ENCODE measurements at places on chromosomes 2 and 18.

DNA sequence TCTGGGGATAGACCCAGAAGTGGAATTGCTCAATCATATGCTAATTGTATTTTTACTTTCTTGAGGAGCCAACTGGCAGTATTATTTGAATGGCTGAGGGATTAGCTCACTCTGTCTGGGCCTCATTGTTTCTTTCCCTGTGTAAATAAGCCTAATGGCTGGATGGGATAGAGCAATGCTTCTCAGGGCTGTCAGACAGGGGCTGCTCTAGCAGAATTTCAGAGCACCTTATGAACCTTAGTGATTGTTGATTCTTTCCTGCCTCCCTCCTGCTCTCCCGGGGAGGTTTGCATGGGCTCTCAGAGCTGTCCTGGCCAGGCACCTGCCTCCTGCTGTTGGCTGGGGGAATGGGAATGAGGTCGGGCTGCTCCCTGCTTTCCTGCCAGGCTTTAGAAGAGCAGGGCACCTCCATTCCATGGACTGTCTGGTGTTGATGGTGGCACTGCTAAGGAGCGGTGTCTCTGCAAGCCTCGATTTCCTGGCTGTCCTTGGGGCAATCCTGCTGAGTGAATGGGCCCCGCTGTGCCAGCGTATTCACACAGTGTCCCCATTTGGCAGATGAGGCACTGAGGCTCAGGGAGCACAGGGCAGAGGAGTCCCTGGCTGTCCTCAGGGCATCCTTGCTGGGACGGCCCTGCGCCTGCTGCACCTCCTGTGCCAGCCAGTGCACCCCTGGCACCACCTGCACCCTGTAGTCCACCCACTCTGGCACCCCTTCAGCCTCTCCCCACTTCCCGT, 468.2 kb upstream of the HS6ST1 start:
- no peak for DNase-seq

GRCh38 chr2:165414187-165414586, 55.3 kb upstream of the CSRNP3 start:
- no peak for DNase-seq

DNA sequence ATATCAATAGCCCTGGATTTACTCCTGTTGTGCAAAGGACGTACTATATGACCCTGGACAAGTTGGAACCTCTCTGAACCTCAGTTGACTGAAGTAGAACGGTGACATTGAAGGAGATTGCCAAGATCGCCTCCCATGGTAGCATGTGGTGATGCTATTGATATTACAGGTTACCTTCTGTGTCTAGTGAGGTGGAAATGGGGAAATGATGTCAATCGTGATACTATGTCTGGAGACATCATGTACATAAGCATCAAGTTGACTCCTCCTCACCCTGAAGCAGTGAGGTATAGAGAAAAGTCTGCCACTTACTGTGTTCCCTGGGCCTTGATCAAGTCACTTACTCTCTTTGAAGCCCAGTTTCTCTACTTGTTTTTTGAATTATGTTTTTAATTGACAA, 93.9 kb downstream of the KLF7 start:
- no peak for DNase-seq

- no peak for DNase-seq
Observed at GRCh38 chr18:35139517-35139916, 98.3 kb downstream of the MAPRE2 start.

GRCh38 chr18:44588508-44588907, 92.2 kb upstream of the SETBP1 start:
- DNase-seq = no peak

GRCh38 chr2:174546519-174547506, 50.8 kb downstream of the WIPF1 start:
- peak; percentile 69 for DNase-seq

DNA sequence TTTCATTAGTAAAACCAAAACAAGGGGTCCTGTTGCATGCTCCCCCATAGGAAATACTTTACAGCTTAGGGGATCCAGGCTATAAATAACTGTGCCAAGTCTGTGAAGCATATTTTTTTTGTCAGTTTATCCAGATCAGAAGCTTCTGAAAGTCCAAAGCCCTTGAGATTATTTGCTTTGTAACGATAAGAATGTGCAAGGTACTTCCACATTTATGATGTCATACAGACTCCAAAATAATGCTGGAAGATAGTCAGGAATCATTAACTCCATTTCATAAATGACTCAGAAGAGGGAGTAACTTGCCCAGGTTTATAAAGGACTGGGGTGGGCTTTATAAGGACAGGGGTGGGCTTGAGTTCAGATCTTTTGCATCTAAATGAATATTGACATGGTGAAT, 29.3 kb downstream of the RDH14 start:
- no peak for DNase-seq

DNA sequence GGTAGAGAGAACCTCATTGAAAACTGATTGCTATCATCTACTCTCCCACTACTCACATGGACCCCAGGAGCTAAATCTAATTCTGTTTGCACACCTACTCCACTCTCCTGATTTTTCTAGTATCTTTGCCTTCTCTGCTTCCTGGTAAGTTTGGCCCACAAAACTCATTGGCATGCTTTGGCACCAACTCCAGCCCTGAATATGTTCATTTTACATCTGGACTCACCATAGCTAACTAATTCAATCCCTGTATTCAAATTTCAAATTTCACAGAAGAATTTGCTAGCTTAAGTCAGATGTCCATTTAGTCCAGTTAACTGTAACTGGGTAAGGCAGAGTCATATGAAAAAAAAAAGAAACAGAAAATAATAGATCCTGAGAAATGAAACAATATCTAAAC, 442.1 kb downstream of the SUCLG1 start:
- DNase-seq = no peak

GRCh38 chr2:199310771-199311585, 146.8 kb downstream of the SATB2 start:
- DNase-seq = no peak

DNA sequence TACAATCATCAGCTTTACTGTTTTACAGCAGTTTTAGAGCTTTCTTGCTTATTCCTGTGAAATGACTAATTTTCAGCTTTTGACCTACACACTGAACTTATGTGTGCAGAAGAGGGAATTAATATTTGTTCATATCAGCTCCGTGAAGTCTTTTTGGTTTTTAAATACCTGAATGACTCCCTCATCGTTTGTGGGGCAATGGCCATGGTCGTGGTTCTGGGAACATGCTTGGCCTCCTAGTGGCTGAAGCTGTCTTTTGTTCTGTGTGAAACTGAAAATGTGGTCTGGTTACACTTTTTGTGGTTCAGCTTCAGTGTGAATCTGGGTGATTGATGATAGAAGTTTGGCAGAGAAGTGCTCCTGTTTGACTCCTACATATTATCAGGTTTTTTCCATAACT, 408.1 kb downstream of the THSD7B start:
- DNase-seq = no peak

DNA sequence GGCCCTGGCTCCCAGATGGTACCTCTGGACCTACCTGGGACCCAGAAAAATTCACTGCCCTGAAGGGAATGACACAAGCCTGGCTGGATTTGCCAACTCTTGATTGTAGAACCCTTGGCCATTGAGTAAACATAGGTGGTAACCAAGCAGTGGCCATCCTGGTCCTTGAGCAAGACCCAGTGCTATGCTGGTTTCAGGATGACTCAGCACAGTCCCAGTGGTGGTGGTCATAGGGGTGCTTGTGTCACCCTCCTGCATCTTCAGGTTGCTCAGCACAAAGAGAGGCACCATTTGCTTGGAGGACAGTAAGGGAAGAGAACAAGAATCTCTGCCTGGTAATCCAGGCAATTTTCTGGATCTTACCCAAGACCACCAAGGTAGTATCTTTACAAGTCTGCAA, 52.9 kb downstream of the UPP2 start:
- no peak for DNase-seq

GRCh38 chr2:55232863-55233657, 572 bp downstream of the RPS27A start:
- DNase-seq = peak; percentile 55

GRCh38 chr2:202763916-202764315, 107.7 kb downstream of the ICA1L start:
- DNase-seq = no peak

DNA sequence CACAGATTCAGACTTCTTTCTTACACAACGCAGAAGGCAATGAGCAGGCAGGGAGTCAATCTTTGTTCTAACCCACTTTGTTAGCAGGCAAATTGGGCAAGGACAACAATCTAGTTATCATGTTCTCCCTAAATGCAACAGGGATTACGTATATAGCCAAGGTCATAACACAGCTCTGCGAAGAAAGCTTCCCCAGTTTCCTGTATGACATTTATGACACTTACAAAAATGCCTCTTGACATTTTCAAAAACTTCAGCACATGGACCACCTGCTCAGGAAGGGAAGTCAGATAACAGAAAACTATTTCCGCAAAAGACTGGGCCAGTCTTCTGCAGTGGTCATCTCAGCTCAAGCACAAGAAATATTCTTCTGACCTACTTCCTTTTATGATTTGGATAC, 106.1 kb downstream of the IRS1 start:
- DNase-seq = no peak

- DNase-seq = no peak
Observed at GRCh38 chr2:99857867-99858444, 284.4 kb downstream of the AFF3 start.

DNA sequence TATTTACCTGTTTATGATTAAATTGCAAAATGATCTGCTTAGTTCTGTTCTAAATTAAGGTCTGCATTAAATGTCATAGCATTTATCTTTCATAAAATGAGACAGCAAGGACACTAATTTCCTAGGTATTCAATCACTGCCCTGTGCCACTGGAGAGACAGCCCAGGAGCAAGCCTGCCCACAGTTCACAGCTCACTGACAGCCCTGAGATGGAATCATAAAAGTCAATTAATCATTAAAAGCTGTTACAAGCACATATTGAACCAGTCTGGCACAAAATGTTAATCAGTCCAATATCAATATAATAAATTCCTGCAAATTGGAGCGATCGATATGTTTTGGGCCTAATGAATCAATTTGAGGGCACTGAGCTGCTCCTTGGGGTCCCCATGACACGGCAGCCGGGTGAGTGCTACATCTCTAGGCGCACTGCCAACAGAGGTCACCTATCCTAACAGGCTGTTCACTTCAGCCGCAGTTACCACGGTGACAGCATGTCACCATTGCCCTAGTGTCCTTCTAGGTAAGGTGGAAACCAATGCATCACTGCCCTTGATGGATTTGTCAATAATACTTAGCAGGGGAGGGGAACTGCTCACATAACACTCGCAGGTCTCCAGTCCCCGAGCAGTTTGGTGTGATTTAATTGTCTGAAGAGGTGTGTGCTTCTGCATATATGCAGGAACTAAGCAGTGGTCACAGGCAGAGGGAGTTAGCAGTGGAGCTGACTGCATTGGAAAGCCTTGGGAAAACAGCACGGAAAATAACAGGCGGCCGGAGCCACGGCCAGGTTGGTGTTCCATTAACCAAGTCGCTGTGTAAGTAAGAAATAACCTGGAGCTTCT, 47.3 kb downstream of the POU3F3 start:
- DNase-seq = no peak

DNA sequence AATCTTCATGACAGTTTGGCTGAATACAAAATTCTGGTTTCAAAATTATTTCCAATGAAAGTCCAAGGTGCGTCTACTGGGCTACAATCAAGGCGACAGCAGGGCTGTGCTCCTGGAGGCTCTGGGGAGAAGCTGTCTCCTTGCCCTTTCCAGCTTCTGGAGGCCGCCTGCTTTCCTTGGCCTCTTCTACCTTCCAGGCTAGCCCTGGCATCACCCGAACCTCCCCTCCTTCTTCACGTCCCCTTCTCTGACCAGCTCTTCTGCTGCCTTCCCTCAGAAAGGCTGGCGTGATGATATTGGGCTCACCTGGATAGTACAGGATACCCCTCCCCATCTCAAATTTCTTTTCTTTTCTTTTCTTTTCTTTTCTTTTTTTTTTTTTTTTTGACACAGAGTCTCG, 115.5 kb downstream of the KCNF1 start:
- no peak for DNase-seq

DNA sequence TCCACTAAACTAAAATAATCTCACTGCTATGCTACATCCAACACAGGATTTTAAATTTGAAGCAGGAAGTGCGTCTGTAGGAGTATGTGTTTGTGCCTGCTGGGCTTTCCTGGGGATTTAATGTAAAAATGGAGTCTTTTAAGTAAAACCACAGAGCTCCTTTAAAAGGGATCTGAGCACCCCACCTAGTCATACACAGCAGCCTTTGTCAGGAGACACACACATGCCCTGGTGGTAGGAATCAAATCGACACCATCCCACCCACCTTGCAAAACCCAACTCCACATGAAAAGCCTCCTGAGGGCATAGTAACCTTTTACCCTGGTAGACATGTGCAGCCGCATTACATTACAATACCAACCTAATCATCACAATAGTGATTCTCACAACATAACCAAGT, 29.1 kb downstream of the UXS1 start:
- DNase-seq = peak; percentile 56

GRCh38 chr2:43542285-43542933, 53.4 kb downstream of the THADA start:
- no peak for DNase-seq

GRCh38 chr2:131673400-131674173, 145.9 kb downstream of the CCDC74A start:
- peak; percentile 76 for DNase-seq

- no peak for DNase-seq
Observed at GRCh38 chr18:49648811-49649210, 87.0 kb downstream of the LIPG start.

GRCh38 chr2:177728920-177729319, 336.3 kb downstream of the AGPS start:
- no peak for DNase-seq

DNA sequence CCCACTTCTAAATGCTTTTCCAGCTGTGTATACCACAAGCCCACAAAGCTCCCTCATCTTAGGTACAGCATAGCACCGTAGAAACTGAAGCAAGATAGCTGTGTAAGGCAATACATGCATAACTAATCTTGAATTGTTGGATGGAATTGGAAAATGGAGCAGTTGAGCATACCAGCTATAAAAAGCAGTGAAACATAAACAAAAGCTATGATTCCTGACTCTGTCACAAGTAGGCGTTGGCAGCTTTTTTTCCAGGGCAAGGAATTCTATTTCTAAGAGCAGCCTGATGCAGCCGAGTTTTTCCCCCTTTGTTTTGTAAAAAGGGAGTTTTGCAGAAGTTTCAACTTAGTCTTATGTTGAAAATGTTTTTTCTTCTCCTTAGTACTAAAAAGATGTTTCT, 32.4 kb downstream of the MOGAT1 start:
- no peak for DNase-seq

DNA sequence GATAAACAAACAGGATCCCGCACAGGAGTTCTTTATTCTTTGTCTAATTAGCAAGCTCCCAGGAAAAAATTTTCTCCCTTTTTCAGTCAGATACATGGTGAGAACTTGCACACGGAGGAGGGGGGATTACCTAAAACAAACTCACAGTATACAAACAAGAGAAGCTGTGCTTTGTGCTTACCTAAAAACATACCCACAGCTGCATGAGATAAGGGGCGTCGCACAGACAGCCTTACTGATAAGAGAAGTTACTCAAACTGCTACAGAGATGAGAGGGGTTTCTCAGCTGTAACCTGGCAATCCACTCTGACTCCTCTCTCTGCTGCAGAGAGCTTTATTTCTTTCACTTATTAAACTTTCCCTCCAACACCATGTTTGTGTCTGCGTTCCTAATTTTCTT, 32.9 kb upstream of the ST3GAL5 start:
- no peak for DNase-seq

- DNase-seq = no peak
Observed at GRCh38 chr2:39608686-39609441, 56.9 kb upstream of the TMEM178A start.

- DNase-seq = no peak
Observed at GRCh38 chr2:46232860-46233259, 64.3 kb upstream of the EPAS1 start.

GRCh38 chr2:218880859-218881594, 375 bp downstream of the WNT10A start:
- no peak for DNase-seq

- DNase-seq = no peak
Observed at GRCh38 chr2:233179848-233180366, 71.6 kb upstream of the ATG16L1 start.
